ENCODE measurements at places on chromosomes 3 and 15.

DNA sequence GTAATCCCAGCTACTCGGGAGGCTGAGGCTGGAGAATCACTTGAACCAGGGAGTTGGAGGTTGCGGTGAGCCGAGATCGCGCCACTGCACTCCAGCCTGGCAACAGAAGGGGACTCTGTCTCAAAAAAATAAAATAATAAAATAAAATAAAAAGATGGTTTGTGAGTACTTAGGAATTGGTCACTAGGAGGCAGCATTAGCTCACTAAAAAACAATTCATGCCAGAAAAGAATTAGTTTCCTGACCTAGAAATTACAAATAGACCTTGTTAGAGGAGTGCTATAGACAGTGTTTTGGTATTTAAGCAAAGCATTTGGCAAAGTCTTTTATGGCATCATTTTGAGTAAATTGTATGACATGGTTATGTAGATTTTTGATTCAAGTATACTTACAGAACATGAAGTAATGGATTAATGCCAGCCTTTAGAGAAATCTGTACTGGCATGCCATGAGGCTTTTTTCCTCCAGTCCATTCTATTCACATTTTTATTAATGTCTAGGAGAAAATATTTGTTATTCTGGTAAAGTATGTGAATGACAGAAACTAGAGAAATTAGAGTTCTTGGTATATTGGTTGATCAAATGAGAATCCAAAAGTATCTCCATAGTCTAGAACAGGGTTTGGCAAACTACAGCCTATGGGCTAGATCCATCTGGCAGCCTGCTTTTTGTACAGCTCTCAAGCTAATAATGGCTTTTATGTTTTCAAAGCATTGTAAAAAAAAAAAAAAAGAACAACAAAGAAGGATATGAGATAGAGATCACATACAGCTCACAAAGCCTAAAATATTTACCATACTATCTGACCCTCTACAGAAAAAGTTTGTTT lies 81.6 kb downstream of the LRRC49 start:
- no peak for DNase-seq

- DNase-seq = no peak
Observed at GRCh38 chr3:30340500-30340899, 265.9 kb upstream of the TGFBR2 start.

DNA sequence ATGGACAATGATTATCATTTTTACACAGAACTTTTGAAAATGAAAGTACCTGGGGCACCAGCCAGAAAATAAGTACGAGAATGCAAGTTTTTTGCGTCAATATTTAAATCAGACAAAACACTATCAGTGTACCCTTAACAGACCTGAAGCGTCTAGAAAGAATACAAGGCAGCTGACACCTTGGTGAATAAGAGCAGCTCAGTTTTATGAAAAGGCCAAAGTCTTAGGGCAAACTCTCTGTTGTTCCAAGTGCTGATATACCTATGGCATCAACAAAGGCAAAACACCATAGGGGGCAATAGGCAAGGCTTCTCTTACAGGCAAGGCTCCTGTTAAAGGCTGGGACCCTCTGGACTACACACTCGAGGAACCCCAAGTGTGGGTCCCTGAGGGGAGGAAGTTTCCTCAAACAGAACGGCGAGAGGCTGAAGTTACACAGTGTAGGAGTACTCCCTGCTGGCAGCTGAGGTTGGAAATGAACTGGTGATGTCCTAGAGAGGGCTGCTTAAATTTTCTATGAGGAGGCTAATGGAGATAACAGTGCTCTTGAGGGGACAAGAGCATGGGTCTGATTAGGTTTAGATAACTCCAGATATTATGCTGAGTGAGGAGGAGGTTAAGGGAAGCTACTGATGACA lies 291.0 kb downstream of the TIGIT start:
- DNase-seq = no peak

DNA sequence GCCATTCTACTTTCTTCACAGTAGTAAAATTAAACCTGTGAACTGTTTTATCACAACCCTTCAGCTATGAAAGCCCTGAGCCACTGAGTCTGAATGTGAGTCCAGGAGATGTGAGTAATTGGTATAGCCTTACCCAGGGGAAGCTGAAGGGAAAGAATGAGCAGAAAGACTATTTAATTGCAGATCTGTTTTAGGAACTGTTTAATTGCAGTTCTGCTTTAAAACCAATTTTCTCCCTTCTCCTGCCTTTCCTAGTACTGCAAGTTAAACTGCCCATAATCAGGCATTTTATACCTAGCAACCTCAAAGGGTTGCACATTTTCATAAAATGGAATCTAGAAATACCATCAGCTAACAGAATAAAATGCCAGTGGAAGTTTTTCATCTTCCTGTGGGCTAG lies 476.7 kb downstream of the OCA2 start:
- no peak for DNase-seq

DNA sequence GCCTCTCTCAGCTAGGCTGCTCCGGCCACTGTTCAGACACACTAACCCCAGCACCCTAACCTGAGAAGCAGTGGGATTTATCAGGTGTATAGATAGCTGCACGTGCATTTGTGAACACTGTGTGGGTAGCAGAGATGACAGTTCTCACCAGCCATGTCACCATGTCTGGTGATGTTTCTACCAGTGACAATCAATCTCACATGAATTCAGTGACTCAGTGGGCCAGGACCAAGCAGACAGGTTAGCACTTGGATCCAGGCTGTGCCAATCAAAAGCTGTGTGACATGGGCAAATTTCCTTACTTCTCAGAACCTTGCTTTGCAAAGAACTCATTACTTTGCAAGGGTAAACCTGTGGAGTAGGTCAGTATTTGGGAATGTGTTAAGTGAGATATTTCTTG lies 65.3 kb upstream of the GATM start:
- no peak for DNase-seq

GRCh38 chr3:57261929-57262328 lies 30.6 kb downstream of the ASB14 start:
- no peak for DNase-seq

GRCh38 chr15:52338058-52338457 lies 42.5 kb upstream of the MYO5C start:
- DNase-seq = no peak

GRCh38 chr15:77048135-77048876 lies 22.6 kb downstream of the TSPAN3 start:
- DNase-seq = no peak

DNA sequence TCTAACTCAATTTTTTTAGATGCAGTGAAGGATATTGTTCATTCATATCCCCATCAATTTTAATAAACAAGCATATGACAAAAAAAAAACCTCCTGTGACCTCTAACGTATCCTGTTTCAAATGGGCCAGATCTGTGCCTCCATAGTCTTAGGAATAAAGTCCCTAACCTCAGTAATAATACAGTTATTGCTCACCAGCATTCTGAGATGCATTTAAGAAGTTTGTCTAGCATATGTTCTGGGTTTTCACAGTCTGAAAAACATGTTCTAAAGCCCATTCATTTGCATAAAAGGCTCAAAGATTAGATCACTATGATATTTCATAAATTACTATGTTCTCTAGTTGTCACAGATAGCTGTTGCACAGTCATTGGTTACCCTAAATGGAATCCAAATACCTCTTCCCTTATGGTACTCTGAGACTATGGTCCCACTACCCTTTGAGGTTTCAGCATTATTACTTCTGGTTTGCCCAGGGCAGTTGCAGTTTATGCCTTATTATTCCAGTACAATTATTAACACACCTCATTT lies 190.1 kb downstream of the ZIC4 start:
- no peak for DNase-seq

DNA sequence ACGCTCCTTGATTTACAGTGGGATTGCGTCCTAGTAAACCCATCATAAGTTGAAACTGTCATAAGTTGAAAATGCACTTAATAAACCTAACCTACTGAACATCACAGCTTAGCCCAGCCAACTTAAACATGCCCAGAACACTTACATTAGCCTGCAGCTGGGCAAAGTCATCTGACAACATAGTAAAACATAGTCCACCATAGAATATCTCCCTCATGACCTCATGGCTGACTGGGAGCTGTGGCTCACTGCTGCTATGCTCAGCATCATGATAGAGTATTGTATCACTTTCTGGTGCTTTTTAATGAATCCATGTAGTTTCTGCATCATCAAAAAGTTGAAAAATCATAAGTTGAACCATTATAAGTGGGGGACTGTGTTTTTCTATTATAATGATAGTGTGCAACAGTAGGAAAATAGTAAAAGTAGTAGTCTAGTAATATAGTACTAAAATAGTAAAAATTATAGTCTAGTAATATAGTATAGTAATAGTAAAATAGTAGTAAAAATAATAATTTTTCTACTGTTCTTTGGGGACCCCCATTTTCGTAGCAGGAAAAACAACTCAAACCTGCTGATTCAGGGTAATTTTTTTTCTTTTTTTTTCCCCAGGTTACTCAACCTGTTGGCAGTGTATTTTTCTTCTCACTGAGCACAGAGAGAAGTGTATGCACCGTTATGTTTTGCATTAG lies 233.5 kb downstream of the MYRIP start:
- no peak for DNase-seq

DNA sequence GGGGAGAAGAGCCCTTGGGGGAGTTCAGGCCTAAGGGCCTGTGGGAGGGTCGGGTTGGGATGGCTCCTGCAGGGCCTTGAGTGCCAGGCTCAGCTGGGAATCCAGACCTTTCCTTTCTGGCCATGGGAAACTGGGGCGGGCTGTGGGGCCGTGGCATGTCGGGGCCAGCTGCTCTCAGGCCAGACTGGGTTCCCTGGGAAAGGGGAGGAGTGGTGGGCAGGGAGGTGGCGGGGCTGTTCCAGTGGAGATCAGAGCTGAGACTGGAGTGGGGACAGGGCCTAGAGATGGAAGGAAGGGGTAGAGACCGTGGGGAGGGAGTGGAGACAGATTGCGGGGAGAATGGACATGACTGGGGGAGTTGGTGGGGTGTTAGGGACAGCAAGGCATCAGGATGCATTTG lies 20.3 kb downstream of the FBLN2 start:
- DNase-seq = no peak

DNA sequence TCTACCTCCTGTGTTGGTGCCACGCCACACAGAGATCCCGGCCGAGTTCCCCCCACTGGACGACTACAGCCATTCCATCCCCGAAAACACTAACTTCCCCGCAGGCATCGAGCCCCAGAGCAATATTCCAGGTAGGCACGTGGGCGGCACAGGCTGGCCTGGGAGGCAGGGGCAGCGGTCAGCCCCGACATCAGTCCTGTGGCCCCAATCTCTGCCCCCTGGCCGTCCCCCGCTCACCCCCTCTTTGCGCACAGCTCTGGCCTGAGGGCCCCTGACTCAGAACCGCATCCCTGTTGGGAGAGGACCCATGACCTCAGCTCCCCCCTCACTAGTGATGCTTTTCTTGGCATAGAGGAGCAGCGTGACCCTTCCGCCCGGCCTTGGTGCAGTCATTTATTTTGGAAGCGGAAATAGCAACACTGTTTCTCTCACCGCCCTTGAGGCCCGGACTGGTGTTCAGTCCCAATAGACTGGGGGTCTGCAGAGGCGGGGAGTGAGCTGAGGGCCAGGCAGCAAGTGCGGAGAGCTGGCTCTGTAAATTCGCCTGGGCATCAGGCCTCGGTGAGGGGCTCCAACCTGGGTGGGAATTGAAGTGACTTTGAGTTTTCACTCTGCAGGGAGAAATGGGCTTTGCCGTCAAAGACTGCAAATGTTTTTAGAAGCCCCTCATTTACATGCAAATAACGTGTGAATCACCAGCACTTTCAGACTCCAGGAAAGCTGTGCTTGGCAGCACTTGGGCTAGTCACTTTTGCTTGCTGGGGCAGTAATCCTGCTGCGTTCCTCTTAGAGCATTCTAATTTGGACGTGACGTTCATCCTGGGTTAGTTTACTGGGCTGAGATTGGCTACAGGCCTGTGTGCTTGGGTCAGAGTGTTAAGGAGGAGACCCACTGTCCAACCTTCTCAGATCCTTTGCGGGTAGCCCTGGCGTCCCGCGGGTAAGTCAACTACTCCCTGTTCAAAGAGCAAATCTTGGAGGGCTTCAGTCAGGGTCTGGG lies 88.9 kb downstream of the AAGAB start:
- DNase-seq = no peak

GRCh38 chr15:59649603-59650002 lies 7.7 kb downstream of the GTF2A2 start:
- no peak for DNase-seq

- DNase-seq = no peak
Observed at GRCh38 chr15:58483376-58483775, 51.6 kb downstream of the LIPC start.

GRCh38 chr3:110577854-110578253 lies 493.8 kb upstream of the NECTIN3 start:
- no peak for DNase-seq

- DNase-seq = no peak
Observed at GRCh38 chr3:42085641-42086376, 5.3 kb upstream of the TRAK1 start.

- no peak for DNase-seq
Observed at GRCh38 chr3:161348796-161349400, 22.4 kb downstream of the SPTSSB start.

DNA sequence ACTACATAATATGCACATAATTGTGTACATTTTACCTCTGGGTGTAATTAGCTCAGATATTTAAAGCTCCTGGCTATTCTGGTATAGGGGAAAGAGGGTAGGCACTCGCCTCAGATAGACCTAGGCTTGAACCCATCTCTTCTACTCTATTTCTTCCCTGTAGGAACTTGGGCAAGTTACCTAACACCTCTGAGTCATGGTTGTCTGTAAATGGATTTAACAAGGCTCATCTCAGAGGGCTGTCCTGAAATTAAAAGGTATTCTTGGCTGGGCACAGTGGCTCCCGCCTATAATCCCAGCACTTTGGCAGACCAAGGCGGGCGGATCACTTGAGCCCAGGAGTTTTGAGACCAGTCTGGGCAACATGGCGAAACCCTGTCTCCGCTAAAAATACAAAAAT lies 30.7 kb downstream of the NANOGP8 start:
- DNase-seq = no peak

DNA sequence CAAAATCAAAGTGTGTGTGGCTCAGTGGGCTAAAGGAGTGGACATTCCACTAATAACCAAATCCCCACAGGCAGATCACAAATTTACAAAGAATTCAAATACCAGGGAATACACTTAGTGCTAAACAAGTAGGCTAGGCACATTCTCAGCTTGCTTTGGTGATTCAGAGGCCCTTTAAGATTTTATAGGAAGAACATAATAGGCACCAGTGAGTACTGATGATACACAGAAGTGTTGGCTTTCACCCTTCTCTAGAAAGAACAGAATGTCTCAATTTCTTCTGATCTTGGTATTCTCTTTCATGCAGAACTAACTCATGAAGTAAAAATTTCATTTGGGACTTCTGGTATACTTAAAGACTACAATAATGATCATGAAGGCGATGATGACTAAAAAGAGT lies 55.0 kb downstream of the POLR2M start:
- no peak for DNase-seq

- no peak for DNase-seq
Observed at GRCh38 chr3:56488812-56489600, 20.7 kb upstream of the ERC2 start.

DNA sequence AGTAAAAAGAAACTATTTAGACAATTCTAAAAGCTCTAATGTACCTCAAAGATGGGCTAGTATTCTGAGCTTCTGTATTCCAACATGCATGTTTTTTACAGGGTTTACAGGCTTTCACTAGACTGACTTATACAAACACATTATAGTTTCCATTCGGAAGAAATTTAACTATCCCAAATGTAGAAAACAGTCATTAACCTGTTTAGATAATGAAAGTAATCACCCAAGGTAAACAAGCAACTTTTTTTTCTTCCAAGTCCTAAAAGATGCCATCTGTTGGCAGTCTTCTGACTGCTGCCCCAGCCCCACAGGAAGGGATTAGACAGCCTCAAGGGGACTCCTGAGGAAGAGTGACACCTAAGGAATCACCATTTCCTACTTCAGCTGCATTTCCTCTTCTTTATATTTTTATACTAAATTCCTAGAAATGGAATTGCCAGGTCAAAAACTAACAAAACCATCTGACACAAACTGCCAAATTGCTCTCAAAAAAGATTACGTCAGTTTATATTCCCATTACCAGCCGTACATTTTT lies 25.5 kb downstream of the SIN3A start:
- DNase-seq = no peak
